ENCODE measurements at places on chromosomes 1 and 21.

GRCh38 chr1:3155056-3155925 lies 86.3 kb downstream of the PRDM16 start:
- no peak for DNase-seq

DNA sequence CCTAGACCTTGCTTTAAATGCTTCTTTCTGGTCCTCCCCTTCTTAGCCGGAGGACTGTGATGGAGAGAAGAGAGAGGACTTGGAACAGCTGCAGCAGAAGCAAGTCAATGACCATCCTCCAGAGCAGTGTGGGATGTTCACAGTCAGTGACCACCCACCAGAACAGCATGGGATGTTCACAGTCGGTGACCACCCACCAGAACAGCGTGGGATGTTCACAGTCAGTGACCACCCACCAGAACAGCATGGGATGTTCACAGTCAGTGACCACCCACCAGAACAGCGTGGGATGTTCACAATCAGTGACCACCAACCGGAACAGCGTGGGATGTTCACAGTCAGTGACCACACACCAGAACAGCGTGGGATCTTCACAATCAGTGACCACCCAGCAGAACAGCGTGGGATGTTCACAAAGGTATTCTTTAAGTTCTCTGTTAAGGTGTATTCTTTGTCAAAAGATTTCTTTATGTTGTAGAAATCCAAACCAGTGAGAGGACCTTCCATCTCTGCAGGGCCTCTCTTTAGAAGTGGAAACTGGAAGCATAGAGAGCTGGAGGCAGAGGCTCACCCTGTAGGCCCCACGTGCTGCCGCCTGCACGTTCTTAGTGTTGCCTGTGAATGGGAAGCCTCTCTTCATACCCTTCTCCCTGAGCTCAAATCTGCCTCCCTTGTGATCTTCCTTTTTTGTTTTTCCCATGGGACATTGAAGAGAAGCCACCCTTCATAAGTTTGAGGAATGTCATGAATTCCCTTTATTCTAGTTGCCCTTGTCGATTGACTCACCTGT lies 10.6 kb downstream of the PCNT start:
- no peak for DNase-seq

DNA sequence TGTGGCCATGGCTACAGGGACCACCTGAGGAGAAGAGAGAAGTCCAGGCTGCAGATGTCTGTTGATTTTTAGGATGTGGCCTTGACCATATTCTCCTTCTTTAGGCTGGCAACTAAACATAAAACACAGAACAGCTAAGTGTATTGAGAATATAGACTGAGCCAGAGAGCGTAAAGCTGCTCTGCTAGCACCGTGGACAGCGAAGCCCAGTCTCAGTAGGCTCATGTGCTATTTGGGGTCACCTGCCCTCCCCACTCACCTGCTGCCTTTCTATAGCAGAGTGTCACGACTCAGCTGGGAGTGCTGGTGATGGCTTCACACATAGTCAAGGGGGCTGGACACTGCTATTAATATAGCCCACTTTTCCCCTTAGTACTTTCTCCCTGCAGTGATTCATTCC lies 278.5 kb downstream of the KCNH1 start:
- DNase-seq, result no peak

DNA sequence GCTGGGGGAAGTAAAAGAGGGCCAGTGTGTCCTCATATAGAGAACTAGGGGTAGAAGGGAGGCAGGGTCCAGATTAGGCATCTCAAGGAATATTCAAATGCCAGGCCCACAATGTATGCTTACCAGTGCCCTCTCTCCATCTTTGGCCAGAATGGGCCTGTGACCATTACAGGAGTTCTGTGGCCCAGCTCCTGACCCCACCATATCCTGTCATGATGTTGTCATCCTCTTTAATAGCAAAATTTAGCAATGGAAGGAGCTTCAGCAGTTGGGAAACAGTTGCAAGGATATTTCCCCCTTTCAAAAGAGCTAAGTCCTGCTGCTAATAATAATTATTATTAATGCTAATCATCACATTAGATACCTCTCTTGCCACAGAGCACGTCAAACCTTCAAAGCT lies 49.3 kb upstream of the JUN start:
- DNase-seq, result no peak

GRCh38 chr1:199751962-199752687 lies 275.4 kb upstream of the NR5A2 start:
- DNase-seq, result no peak

DNA sequence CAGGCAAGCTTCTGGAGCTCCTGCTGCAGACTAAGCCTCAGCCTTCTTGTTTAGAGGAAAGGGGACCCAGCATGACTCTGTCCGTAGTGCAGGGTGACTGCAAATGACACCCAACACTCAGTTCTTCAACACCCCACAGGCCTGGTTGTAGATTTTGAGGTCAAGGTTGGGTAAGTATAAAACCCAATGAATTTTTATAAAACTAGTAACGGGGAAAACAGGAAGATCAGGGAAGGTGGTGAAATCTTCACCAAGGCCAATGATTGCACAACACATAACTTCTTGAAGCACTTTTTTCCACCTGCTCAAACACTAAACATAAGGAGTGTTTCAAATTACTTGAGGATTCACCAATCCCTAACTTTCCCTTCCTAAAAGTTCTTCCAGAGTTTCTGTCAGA lies 89.4 kb upstream of the JAK1 start:
- DNase-seq, result no peak

DNA sequence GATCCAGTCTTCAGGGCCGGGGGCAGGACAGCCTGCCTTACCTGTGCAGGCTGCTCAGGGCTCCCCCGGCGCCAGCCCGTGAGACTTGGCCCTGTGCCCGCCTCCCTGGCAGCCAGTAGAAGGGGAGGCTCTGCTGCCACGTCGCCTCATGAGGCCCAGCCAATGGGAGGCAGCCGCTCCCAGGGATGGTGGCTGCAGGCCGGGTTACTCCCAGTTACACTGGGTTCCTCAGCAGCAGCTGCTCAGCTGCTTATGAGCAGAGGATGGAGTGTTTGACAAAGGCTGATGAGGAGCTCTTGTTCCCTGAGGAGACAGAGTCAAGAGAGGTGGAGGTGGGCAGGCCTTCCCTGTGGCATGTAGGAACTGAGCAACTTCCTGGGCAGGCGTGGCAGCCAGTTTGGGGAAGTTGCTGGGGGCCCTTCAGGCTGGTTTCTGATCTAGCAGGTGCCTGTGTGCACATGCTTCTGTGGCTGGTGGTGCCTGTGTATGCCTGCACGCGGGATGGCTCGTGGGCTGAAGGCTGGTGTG lies 5.5 kb downstream of the MFSD2A start:
- peak; percentile 91 for DNase-seq

DNA sequence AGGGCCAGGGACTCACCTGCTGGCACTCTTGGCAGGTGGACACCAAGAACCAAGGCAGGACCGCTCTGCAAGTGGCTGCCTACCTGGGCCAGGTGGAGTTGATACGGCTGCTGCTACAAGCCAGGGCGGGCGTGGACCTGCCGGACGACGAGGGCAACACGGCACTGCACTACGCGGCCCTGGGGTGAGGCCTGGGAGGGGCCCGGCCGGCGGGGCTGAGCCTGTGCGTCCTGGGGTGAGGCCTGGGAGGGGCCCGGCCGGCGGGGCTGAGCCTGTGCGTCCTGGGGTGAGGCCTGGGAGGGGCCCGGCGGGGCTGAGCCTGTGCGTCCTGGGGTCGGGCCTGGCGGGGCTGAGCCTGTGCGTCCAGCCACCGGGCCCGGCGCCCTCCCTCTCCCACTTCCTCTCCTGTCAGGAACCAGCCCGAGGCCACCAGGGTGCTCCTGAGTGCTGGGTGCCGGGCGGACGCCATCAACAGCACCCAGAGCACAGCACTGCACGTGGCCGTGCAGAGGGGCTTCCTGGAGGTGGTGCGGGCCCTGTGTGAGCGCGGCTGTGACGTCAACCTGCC lies 4.6 kb upstream of the MMP23B start:
- DNase-seq, result no peak

DNA sequence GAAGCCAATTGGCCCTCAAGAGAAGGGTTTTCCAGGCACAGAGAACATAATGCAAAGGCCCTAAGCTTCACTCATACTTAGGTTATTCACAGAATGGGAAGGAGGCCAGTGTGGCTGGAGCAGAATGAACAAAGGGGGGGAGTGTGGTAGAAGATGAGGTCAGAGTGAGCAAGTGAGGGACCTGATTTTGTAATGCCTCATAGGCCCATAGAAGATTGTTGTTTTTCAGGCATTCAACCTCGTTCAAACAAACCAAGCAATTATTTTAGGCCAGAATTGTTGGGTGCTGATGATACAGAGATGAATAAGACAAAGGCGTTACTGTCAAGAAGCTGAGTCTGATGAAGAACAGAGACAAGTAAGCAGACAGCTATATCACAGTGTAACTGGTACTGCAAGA lies 54.5 kb upstream of the RAP1A start:
- DNase-seq, result no peak

- no peak for DNase-seq
Measured at GRCh38 chr1:202578565-202578964, 131.7 kb downstream of the SYT2 start.

GRCh38 chr1:112504001-112504660 lies 4.6 kb upstream of the WNT2B start:
- no peak for DNase-seq

DNA sequence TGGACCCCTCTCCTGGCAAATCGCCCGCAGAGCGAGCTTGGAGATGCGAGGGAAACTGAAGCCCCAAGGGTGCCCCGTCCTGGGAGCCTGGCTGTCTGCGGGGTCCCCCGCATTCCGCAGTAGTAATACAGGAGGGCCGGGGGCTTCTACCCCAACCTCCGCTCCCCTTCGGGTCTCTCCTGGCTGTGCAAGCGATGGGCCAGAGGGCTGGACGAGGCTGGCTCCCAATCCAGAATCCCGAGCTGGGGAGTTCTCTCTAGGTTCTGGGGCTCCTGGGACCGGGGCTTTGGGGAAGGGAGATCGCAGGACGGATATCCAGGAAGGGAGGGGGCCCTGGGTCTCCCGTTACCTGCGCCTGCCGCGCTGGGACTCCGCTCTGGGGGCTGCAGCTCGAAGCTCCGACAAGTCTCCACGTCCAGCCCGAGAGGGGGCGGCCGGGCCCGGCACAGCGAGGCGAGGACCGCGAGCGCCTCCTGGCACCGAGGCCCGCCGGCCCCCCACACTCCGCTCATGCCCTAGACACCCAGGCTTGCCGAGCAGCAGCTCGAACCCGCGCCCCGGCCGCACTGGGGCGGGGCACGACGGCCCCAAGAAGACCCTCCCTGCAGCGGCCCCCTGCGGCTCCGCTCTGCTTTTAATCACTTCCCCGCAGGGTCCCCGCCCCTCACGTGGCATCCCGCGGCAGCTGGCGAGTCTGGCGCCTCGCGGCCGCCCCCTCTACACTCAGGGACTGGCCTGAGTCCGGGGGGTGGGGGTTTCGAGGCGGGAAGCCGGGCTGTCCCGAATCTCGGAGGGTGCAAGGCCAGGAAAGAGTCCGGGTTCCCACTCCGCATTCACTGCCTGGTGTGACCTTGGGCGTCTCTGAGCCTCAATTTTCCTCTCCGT lies at the start of gene SYT6:
Gene SYT6 (minus strand): TSS at position 609 of the 885 bp plus-strand sequence. CDS start 97 bp downstream, at position 512.
- no peak for DNase-seq

DNA sequence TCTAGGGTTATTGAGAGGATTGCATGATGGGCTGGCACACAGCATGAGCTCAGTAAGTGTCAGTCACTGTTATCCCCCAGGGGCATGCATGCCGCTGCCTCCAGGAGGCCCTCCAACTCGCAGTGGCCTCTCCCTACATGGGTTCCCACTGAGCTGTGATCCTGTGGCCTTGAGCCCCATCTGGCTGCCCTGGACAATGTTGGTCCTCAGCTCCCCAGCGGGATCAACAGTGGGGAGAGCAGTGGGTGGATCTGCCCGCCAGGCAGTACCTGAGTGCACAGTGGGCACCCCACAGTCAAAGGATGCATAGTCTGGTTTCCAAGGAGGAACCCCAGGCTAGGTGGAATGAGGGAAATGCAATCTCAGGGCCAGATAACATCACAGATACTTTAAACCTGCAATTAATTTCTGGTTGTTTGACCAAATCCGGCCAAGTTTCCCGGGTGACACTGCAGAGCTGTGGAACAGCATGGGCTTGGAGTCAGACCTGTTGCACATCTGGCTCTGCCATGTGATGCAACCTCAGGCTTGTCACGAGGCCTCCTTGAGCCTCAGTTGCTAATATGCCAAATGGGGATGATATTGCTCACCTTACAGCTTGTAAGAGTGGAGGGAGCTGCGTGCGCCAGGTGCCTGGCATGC lies 9.3 kb downstream of the PADI3 start:
- DNase-seq, result no peak

- DNase-seq, result no peak
Measured at GRCh38 chr21:20108016-20108415, 890.2 kb upstream of the NCAM2 start.

DNA sequence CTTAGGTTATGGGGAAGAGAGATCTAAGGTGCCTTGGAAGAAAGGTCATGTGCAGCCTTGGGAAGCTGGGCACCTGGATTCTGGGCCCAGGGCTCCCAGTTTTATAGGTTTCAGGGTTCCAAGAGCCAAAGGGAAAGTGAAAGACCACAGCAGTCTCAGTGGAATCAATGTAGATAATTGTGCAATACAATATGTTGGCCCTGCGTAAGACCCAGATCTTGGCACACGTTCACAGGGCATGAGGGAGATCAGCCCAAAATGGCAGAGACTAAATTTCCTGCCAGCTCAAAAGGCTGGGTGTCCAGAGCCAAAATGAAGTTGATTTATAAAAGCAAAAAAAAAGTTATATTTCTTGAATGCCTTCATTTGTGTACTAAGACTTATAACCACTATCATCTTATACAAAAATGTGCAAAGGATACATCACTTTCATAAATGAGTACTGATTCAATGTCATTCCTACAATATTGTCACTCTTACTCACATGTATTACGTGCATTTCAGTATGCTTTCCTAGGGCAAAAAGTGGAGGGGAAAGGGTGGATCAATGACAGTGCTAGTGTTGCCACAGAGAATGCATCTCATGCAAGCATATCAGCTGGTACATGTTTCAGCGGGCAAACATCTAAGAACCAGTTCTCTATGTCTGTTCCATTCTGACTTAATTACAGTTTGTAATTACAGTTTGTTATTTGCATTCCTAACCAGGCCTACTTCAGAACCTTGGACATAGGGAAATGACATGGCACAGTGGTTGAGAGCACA lies 22.5 kb upstream of the NPL start:
- no peak for DNase-seq

GRCh38 chr1:64343105-64343822 lies 126.7 kb upstream of the CACHD1 start:
- no peak for DNase-seq

GRCh38 chr1:208772891-208773290 lies 528.7 kb upstream of the PLXNA2 start:
- DNase-seq, result no peak

GRCh38 chr1:149885339-149886120 lies 13.8 kb upstream of the BOLA1 start:
- no peak for DNase-seq

GRCh38 chr1:32329931-32330466 lies 6.0 kb downstream of the MARCKSL1 start:
- DNase-seq, result no peak

DNA sequence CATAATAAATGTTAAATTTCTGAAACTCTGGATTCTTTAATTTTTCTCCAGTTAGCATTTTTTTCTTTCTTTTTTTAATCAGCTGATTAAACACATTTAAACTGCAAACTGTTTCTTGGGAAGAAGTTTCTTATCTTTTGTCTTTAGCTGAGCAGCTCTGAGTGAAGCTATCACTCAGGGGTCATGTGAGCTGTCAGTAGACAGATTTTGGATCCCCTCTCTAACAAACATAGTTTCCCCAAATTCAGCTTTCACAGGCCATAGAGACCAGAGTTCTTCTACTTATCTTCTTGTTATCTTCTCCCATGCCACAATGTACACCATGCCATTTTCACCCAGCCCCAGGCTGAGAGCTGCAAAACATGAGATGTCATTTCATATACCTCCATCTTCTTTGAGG lies 148.9 kb downstream of the CDC42BPA start:
- no peak for DNase-seq
